SHP77 treated with DMSO at 0.1 percent for 48 hours (cell line): ENCODE measurements at places on chromosomes 16 and 17.

- no peak for DNase-seq
Observed at GRCh38 chr16:49460786-49461470, 87.3 kb downstream of the C16orf78 start.

- no peak for DNase-seq
Observed at GRCh38 chr16:5064915-5065314, 841 bp downstream of the C16orf89 start.

GRCh38 chr16:88558457-88559442 is 11.5 kb upstream of the ZC3H18 start:
- DNase-seq = peak; percentile 76

DNA sequence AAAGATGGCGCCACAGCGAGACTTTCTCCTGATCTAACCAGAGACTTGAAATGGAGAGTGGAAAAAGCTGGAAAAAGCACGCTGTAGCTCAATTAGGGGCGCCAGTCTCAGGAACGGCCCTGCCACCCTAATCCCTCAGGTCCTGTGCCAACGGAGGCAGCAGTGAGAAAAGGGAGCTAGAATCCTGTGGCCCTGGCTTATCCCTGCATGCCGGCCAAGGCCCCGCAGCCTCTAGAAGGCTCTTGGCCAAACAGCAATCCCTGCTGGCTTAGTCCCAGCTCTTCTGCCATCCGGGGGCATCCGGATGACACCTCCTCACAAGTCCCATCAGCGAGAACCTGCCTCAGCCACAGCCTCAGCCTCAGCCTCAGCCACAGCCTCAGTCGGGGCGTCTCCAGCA is 69.8 kb downstream of the MRM3 start:
- DNase-seq = no peak

GRCh38 chr16:75996491-75996890 is 270.2 kb upstream of the CPHXL start:
- no peak for DNase-seq

GRCh38 chr16:24499193-24499814 is 40.1 kb upstream of the RBBP6 start:
- DNase-seq = no peak

GRCh38 chr17:28425206-28425605 is 19.2 kb upstream of the SLC46A1 start:
- no peak for DNase-seq

DNA sequence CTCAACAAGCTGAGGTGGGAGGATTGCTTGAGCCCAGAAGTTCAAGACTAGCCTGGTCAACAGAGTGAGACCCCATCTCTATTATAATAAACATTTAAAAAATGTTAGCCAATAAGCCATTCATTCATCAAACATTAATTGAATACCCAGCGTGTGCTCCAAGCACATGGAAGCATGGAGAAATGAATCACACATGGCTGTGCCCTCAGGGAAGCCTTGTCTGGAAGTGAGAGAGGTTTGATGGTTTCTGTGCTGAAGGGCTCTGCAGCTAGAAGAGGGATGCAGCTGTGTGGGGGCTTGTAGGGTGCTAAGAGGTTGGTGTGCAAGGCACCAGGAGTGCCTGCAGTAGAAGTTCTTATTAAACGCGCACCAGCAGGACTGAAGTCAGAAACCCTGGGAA is 11.2 kb downstream of the CYB5D2 start:
- DNase-seq = no peak

GRCh38 chr17:75895370-75896155 is 1.2 kb downstream of the TRIM65 start:
- DNase-seq = no peak

DNA sequence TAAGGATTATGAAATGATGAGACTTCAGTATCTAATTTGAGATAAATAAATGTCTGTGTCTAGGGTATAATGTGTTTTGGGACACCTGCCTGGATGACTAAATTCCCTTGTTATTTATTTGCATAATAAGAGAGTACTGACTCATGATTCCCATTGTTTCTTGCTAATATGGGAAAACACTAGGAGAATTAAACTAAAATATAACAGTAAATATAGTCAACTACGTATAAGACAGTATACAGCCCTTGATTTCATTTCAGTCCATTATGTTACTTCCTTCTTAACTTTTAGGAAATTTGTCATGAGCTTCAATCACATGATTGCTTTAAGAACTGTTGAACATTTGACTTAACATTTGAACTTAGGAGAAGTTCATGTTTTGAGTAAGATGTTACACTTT is 62.4 kb downstream of the VMP1 start:
- no peak for DNase-seq

- no peak for DNase-seq
Observed at GRCh38 chr16:55736671-55737070, 80.9 kb downstream of the SLC6A2 start.
